Activated naive CD4-positive, alpha-beta T cell treated with anti-CD3 and anti-CD28 coated beads, Interleukin-2, amount 50 U/mL, for 16 hours (primary cell): ENCODE measurements at places on chromosomes 11 and 22.

- DNase-seq: no peak
These were observed 33.0 kb upstream of the C11orf87 start for GRCh38 chr11:109388982-109389381.

DNA sequence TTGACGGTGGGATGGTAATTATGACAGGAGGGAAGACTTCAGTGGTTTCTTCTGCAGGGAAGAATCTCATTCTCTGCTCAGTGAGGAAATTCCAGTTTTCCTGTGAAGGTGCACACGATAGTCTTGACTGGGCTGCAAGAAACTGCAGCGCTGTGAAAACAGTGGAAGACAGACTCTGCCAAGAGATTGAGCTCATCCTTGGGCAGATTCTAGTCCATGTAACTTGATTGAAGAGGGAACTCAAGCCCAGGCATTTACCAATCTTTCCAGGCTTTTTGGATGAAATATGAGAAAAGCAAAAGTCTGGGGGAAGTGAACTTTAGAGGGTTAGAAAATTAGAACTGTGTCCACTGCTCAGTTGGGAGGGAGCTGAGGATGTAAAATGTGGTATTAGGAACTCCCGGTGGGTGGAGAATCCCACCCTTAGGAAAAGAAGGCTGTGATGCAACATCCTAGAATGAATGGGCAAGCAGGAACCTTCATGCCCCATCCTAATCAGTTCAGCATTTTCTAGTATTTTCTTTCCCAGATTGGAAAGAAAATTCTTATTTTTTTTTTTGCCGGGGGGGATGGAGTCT, 212.6 kb downstream of the DBX1 start:
- DNase-seq: no peak

DNA sequence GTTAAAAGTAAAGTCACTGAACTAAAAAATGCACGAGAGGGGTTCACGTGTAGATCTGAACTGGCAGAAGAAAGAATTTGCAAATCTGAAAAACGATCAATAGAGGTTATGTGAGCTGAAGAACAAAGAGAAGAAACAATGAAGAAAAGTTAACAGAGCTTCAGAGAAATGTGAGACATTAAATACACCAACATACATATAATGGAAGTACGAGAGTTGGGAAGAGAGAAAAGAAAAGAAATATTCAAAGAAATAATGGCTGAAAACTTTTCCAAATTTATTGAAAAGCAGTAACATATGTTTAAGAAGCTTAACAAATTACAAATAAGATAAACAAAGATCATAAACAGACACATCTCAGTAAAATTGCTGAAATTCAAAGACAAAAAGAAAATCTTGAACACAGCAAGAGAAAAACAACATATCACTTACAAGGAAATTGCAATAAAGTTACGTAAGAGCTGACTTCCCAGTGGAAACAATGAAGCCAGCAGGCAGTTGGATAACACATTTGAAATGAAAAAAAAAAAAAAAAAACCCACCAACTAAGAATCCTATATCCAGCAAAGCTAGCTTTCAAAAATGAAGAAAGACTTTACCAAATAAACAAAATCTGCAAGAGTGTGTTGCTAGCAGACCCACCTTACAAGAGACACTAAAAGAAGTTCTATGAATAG, 56.8 kb downstream of the EMSY start:
- DNase-seq: no peak

DNA sequence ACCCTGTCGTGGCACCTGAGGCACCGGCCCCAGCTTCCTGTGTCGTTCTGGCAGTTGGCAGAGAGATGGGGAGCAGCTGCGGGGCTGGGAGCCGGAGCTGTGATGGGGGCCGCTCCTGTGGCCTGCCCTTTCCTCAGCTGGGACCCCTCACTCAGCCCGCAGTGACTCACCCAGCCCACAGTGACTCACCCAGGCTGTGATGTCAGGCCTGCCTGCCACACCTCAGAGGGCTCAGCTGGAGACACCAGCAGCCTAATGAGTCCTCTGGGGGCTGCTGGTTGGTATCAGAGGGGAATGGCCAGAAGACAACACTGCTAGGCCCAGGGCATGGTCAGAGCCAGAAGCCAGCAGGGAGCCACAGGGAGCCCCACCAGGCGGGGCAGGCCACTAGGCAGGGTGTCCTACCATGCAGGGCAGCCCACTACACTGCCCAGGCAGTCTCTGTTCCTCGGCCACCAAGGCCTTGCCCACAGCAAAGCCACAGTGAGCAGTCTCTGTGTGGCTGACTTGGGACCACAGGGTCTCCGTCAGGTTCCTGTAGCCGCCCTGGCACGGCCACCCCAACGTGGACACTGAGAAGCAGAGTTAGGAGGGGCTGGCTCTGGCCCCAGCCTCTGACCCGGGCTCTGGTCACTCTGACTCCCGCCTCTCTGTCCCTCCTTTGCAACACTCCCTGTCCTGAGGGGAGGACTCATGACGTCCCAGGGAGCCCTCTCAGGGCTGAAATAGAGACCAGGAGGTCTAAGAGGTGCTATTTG, 4.2 kb upstream of the FXYD2 start:
- DNase-seq: peak; percentile 84

GRCh38 chr11:19253153-19253745, 12.5 kb upstream of the E2F8 start:
- no peak for DNase-seq

DNA sequence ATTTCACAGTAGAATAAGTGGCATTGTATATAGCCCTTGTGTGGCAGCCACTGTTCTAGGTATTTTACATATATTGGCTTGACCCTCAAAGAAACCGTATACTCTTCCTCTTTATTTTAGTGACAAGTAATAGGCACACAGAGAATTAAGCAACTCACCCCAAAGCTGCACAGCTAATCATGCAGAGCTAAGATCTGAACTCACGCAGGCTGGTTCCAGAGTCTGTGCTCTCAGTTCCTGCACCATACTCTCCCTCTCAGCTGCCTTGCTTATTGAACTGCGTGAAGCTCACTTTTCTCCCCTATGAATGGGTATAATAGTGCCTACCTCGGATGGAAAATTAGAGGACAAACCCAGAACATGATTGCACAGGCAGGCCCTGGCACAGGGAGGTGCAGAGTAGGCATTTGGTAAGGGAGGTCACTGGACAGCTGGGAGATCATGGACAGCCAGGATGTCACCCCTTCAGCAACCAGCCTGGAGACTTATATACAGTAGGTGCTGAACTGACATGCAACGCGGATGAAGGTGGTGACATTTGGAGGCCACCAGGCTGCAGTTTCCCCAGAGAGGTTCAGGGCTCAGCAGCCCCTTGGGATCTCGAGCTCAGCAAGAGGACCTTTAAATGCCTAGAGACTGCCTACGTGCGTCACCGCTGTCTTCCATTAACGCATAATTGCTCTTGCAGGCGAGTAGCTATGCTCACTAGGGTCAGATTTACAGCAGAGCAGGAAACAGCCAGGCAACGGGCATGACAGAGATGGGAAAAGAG, 78.4 kb upstream of the TP53I11 start:
- no peak for DNase-seq
